ENCODE measurements at places on chromosomes 3 and 15.

- no peak for DNase-seq
These were observed 1.8 kb upstream of the SLC38A3 start for GRCh38 chr3:50203113-50203808.

DNA sequence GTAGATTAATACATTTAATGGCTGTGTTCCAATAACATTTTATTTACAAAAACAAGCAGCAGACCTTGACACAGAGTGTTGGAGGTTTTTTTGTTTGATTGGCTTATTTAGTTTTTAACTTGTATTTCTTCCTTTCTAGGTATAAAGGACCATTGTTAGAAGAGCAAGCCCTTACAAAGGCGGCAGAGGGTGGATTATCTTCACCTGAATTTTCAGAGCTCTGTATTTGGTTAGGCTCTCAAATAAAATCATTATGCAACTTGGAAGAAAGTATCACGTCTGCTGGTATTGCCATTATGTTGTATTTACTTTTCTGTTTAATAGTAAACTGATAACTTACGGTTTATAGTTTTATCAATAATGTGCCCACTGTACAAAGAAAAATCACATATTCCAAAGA, 10.0 kb downstream of the FAM98B start:
- no peak for DNase-seq

- DNase-seq = no peak
These were observed 53.1 kb upstream of the XCR1 start for GRCh38 chr3:46080124-46080968.

GRCh38 chr15:73570355-73571032, 62.7 kb downstream of the NPTN start:
- no peak for DNase-seq

- DNase-seq = no peak
These were observed 381.1 kb downstream of the CTNNB1 start for GRCh38 chr3:41580274-41580959.

GRCh38 chr15:58738046-58738707, 11.3 kb downstream of the ADAM10 start:
- DNase-seq = no peak

GRCh38 chr15:31346367-31347066, 19.9 kb downstream of the KLF13 start:
- DNase-seq = no peak

GRCh38 chr3:43175541-43175940, 69.7 kb upstream of the POMGNT2 start:
- DNase-seq = no peak

- DNase-seq = no peak
These were observed 19.4 kb upstream of the PLCL2 start for GRCh38 chr3:16865335-16865734.

GRCh38 chr3:9818666-9819335, 8.7 kb downstream of the TTLL3 start:
- DNase-seq = no peak
